ENCODE measurements at places on chromosomes 1 and 21. TPM values are rescaled to one million over a fixed set of nuclear protein-coding genes. Genes with fewer than 3 reads are reported as not detected.

GRCh38 chr1:90198616-90199332 lies 203.9 kb downstream of the ZNF326 start:
- no peaks in the 10 kb centered on the region for H3K27me3 ChIP-seq
- H3K36me3 ChIP-seq, result no peaks in the 10 kb centered on the region
- H3K4me1 ChIP-seq, result no peaks in the 10 kb centered on the region
- no peak overlapping the region for H3K4me3 ChIP-seq
- DNase-seq, result no peak
- H3K27ac ChIP-seq, result no peak overlapping the region

DNA sequence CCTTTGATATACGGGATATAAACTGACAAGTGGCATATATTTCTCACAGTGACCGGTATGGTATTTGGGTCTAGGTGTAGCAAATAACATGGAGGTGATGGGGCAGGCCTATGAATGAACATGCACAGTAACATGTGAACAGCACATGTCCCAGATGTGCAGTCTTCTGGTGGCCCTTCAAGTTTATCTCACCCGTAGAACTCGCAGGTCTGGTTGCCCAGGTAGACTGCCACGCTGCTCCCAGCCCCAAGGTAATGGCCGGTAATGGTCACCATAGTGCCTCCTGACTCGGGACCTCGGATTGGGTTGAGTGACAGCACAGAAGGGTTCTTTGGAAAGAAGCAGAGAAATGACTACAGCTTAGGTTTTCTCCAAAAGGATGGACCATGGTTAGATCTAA lies 141.2 kb upstream of the CD34 start:
- peaks cover 15% of the 10 kb centered on the region for H3K36me3 ChIP-seq
- no peak overlapping the region for H3K27ac ChIP-seq
- H3K27me3 ChIP-seq, result no peaks in the 10 kb centered on the region
- no peak overlapping the region for H3K4me3 ChIP-seq
- peaks cover 19% of the 10 kb centered on the region for H3K4me1 ChIP-seq

DNA sequence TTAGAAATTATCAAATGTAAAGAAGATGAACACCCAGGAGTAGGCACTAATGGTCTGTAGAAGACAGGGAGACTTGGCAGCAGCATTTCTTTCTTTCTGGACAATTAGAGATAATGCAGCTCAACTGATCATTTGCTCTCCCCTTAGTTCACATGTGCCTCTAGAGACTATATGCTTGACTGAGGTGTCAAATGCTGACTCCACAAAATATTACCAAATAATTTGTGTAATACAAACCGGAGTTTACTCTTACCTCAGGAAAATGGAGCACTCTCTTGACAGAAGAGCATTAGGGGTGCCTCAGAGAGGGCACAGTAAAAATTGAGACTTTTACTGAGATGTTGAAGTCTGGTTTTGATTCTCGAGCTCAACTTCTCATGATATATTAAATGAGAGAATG lies 131.8 kb downstream of the ATP6V1G3 start:
- no peak overlapping the region for H3K4me3 ChIP-seq
- no peaks in the 10 kb centered on the region for H3K36me3 ChIP-seq
- no peak for DNase-seq

DNA sequence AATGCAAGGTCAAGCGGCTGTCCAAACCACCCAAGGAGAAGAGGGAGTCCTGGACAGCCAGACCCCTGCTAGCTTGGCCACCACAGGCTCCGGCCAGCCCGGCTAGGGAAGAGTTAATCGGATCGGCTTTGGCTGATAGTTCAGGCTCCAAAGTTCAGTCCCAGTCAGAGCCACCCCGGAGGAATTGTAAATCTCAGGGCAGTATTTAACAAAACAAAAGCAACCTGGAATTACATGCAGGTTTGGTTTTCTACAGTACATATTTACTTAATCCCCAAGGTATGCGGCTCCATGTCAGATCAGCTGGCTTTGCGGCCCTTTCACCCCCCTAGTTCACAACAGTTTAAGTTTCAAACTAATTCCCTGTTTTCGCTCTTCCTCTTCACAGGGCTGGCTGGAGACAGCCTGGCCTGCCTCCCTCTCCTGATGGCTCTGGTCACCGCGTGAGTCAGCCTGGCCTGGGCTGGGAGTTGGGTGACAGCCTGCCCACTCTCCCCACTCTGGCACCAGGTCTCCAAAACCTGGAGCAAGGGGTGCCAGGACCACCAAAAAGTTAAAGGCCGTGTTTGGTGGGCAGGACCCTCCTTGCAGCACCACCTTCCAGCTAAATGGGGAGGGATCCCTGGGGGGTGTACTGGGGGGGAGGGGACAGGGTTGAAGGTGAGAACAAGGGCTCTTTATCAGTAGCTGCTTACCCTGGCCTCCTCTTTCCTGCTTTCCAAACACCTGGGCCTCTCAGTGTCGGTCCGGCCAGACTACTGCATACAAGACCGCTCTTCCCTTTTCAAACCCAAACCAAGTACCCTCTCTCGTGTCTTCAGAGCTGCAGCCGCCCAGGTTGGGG lies 1.9 kb downstream of the DHRS3 start:
- no peaks in the 10 kb centered on the region for H3K36me3 ChIP-seq
- DNase-seq, result peak; percentile 74
- H3K4me1 ChIP-seq, result peaks cover 48% of the 10 kb centered on the region
- peak overlapping the region; percentile 95 for H3K27ac ChIP-seq
- no peaks in the 10 kb centered on the region for H3K27me3 ChIP-seq

DNA sequence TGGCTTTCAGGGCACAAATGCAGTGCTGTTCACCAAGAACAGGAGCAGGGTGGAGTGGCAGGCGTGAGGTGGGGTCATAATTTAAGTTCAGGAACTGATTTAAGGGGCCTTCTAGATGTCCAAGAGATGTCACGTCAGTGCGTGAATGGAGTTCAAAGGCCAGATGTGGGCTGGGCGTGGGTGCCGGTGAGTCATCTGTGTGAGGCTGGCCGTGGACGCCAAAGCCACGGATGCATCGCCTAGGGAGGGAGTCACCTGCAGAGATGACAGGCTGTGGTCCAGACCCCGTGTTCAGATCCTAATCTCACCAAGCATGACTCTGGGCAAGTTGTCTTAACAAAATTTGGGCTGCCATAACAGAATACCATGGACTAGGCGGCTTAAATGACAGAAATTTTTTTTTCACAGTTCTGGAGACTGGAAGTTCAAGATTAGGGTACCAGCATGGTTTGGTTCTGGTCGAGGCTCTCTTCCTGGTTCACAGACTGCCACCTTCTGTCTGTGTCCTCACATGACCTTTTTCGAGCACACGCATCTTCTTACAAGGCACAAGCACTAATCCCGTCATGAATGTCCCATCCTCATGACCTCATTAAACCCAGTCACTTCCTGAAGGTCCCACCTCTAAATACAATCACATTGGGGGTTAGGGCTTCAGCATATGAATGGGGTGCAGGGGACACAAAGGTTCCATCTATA lies 109.6 kb downstream of the PRDM2 start:
- no peak overlapping the region for H3K27ac ChIP-seq
- H3K36me3 ChIP-seq, result no peaks in the 10 kb centered on the region
- no peaks in the 10 kb centered on the region for H3K27me3 ChIP-seq
- DNase-seq, result no peak
- peaks cover 4% of the 10 kb centered on the region for H3K4me1 ChIP-seq

DNA sequence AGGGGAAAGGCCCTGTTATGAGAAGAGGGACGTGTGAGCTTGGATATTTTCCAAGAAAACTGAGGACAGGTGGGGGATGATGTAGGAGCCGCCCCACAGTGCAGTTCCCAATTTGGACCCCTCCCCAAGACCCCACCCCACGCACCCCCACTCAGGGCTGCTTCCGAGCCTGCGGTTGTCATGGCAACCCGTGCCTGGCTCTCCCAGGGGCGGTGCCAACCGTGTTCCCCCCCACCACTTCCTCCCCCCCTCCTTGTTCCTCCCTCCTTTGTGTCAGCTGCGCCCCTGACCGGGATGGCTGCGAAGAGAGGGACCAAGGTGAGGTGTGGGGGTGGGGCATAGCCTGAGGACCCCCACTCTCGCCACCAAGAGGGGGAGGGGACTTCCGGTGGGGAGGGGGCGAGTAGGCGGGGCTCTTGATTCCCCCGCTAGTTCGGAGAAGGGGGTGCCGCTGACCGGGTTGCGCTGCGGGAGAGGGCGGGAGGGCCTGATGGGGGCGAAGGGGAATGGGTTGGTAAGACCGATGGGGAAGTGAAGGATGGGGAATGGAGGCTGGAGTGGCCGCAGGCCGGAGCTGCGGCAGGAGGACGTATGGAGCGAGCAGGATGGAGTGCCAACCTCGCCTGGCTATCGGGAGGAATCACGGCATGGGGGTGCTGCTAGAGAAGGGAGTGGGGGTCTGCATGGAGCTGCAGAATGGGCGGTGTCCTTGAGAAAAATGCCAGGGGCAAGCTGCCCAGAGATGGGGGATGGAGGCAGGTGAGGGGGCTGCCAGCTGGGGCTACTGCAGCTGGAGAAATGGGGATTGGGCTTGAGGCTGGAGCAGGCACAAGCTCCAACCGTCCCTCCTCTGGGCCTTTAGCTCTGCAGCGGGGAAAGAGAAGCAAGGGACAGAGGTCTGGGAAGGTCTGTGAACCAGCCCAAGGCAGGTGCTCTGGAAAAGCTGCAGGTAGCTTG lies 953 bp downstream of the TRIM46 start:
- H3K27ac ChIP-seq, result no peak overlapping the region
- H3K27me3 ChIP-seq, result peaks cover 28% of the 10 kb centered on the region
- DNase-seq, result no peak
- peaks cover 12% of the 10 kb centered on the region for H3K36me3 ChIP-seq

GRCh38 chr1:18948913-18949685 lies 7.4 kb downstream of the IFFO2 start:
- peak overlapping the region; percentile 86 for H3K27ac ChIP-seq
- no peak overlapping the region for H3K4me3 ChIP-seq
- no peaks in the 10 kb centered on the region for H3K36me3 ChIP-seq
- DNase-seq, result no peak
- H3K27me3 ChIP-seq, result no peaks in the 10 kb centered on the region
- peaks cover 62% of the 10 kb centered on the region for H3K4me1 ChIP-seq

GRCh38 chr1:180544050-180544449 lies 14.7 kb upstream of the OVAAL start:
- peaks cover 55% of the 10 kb centered on the region for H3K4me1 ChIP-seq
- H3K27ac ChIP-seq, result peak overlapping the region; percentile 49
- no peak for DNase-seq
- no peaks in the 10 kb centered on the region for H3K27me3 ChIP-seq

- H3K4me1 ChIP-seq, result peaks cover 31% of the 10 kb centered on the region
- H3K36me3 ChIP-seq, result no peaks in the 10 kb centered on the region
- DNase-seq, result no peak
- H3K27ac ChIP-seq, result no peak overlapping the region
These were observed 17.6 kb downstream of the MEGF6 start for GRCh38 chr1:3593745-3594144.

- no peaks in the 10 kb centered on the region for H3K4me1 ChIP-seq
- no peak overlapping the region for H3K27ac ChIP-seq
- no peak for DNase-seq
- H3K4me3 ChIP-seq, result no peak overlapping the region
- H3K36me3 ChIP-seq, result no peaks in the 10 kb centered on the region
These were observed 105.0 kb upstream of the SPAG17 start for GRCh38 chr1:118290046-118290445.

DNA sequence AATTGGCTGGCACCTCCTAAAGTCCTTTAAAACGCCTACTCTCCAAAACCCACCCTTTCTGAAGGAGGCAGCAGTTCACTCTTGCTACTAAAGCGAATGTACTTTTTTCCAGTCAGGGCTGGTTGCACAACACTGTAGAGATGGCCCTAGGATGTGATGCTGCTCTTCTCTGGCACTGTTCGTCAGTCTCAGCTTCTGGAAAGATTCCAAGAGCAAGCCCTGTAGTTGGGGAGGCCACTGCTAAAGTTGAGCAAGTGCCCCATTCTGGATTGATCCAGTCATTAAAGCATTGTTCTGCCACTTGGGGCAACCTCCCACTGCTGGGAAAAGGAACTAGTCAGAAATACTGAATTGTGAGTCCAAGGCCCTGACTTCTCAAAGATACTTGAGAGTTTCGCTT lies 28.5 kb upstream of the KCNQ4 start:
- no peak overlapping the region for H3K27ac ChIP-seq
- peaks cover 29% of the 10 kb centered on the region for H3K4me1 ChIP-seq
- no peak overlapping the region for H3K4me3 ChIP-seq
- H3K27me3 ChIP-seq, result no peaks in the 10 kb centered on the region

DNA sequence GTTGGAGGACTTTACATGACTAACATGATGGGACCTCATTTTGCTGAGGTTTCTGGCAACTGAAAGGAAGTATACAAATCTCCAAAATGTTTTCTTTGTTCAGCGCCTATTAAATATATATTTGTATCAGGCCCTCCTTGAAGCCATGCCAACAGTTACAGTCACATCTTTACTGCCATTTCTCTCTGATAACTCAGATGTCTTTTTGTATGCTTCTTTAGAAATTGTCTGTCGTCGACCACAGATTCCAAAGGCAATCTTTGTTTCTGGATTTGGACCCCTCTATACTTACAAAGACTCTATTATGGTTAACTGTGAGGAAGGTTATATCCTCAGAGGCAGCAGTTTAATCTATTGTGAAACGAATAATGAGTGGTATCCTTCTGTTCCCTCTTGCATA lies 69.4 kb downstream of the C4BPA start:
- H3K4me1 ChIP-seq, result peaks cover 17% of the 10 kb centered on the region
- H3K27me3 ChIP-seq, result no peaks in the 10 kb centered on the region
- no peak overlapping the region for H3K27ac ChIP-seq

DNA sequence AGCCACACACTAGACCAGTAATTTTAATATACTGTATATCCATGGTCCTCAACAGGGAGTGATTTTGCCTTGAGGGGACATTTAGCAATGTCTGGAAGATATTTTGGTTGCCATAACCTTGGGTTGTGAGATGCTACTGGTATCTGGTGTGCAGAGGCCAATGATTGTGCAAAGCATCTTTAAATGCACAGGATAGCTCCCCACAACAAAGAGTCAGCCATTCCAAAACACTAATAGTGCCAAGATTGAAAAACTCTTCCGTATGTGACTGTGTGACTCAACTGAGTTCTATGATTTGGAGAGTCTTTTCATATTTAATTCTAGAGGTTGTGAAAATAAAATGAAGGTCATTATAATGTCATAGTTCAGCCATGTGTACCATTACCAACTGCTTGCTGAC lies 141.4 kb upstream of the CACYBP start:
- H3K36me3 ChIP-seq, result no peaks in the 10 kb centered on the region
- no peak overlapping the region for H3K4me3 ChIP-seq
- H3K27me3 ChIP-seq, result no peaks in the 10 kb centered on the region
- H3K4me1 ChIP-seq, result no peaks in the 10 kb centered on the region
- no peak overlapping the region for H3K27ac ChIP-seq

FAM131C gene
- 1.5 TPM for total RNA-seq

SETSIP gene
- not detected for total RNA-seq

C1orf141 gene
- not detected for total RNA-seq

MCOLN2 gene
- not detected for total RNA-seq

ALX3 gene
- not detected for total RNA-seq

EVI5 gene
- 30.7 TPM for total RNA-seq

GBP5 gene
- 0.76 TPM for total RNA-seq
